ENCODE measurements at places on chromosomes 12 and 14. TPM values are rescaled to one million over a fixed set of nuclear protein-coding genes. Genes with fewer than 3 reads are reported as not detected.
A peak's percentile ranks its signal among the peaks of the same experiment; 100 is the strongest.

Gene BCL11B
- total RNA-seq = 0.55 TPM

Gene SERPINA10
- not detected for total RNA-seq

GRCh38 chr12:19129122-19129485 lies 429 bp upstream of the PLEKHA5 start:
- H3K4me3 ChIP-seq = peak overlapping the region; percentile 30
- H3K4me1 ChIP-seq = no peaks in the 10 kb centered on the region
- peak overlapping the region; percentile 99 for H3K27ac ChIP-seq

GRCh38 chr12:45732250-45732649 lies 2.7 kb downstream of the ARID2 start:
- H3K27me3 ChIP-seq = no peaks in the 10 kb centered on the region
- peak overlapping the region; percentile 83 for H3K4me3 ChIP-seq
- peak overlapping the region; percentile 99 for H3K27ac ChIP-seq

- no peak overlapping the region for H3K27ac ChIP-seq
- no peaks in the 10 kb centered on the region for H3K27me3 ChIP-seq
- H3K36me3 ChIP-seq = no peaks in the 10 kb centered on the region
Observed at GRCh38 chr12:56206452-56207166, 15.1 kb downstream of the RNF41 start.

- no peaks in the 10 kb centered on the region for H3K36me3 ChIP-seq
- peaks cover 9% of the 10 kb centered on the region for H3K4me1 ChIP-seq
- no peak overlapping the region for H3K4me3 ChIP-seq
- H3K27me3 ChIP-seq = no peaks in the 10 kb centered on the region
- peak overlapping the region; percentile 10 for H3K27ac ChIP-seq
- no peak for DNase-seq
Observed at GRCh38 chr12:116325336-116325664, 47.8 kb upstream of the MED13L start.

Gene TSPAN11
- total RNA-seq = 0.88 TPM

Gene RD3L
- total RNA-seq = not detected

Gene LHX5
- total RNA-seq = not detected

DNA sequence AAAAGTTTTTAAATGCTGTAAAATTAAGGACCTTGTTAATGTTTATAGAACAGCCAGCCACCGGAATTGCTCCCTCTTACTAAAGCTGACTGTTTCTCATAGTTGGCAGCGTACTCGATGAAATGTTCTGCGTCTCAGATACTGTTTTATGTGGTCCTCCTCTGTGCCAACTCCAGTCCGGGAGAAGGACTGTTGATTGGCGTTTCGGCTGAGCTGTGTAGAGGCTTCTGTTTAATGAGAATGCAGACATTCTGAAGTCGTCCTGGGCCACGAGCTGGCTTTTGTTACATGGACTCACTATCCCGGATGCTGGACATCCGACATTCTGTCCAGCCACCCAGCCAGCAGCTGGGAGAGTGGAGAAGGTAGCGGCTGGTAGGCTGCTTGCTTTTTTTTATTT lies 75.4 kb downstream of the WDR20 start:
- peak overlapping the region; percentile 20 for H3K27ac ChIP-seq
- no peaks in the 10 kb centered on the region for H3K36me3 ChIP-seq
- H3K27me3 ChIP-seq = no peaks in the 10 kb centered on the region
- H3K4me3 ChIP-seq = no peak overlapping the region
- peak; percentile 43 for DNase-seq

DNA sequence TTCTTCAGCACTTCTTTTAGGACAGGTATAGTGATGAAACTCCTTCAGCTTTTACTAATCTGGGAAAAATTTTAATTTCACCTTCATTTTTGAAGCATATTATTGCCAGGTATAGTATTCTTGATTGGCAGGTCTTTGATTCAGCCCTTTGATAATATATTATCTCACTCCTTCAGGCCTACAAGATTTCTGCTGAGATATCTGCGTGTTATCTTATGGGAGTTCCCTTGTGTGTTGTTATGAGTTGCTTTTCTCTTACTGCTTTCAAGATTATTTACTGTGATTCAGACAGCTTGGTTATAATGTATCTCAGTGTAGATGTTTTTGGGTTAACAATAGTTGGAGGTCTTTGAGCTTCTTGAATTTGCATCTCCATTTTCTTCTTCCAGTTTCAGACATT lies 87.4 kb downstream of the ATF7IP start:
- H3K4me1 ChIP-seq = peaks cover 6% of the 10 kb centered on the region
- H3K27me3 ChIP-seq = no peaks in the 10 kb centered on the region
- no peak overlapping the region for H3K4me3 ChIP-seq
- no peaks in the 10 kb centered on the region for H3K36me3 ChIP-seq

GRCh38 chr12:57069523-57069922 lies 9.1 kb downstream of the NEMP1 start:
- H3K27ac ChIP-seq = peak overlapping the region; percentile 85
- peak; percentile 51 for DNase-seq
- no peaks in the 10 kb centered on the region for H3K27me3 ChIP-seq
- H3K4me1 ChIP-seq = peaks cover 4% of the 10 kb centered on the region

GRCh38 chr12:105315726-105316125 lies 14.8 kb upstream of the C12orf75 start:
- H3K27ac ChIP-seq = no peak overlapping the region
- H3K4me1 ChIP-seq = no peaks in the 10 kb centered on the region
- no peaks in the 10 kb centered on the region for H3K27me3 ChIP-seq
- no peaks in the 10 kb centered on the region for H3K36me3 ChIP-seq
- H3K4me3 ChIP-seq = no peak overlapping the region
- DNase-seq = no peak

Gene CBLN3
- not detected for total RNA-seq

Gene PPP4R4
- 2.3 TPM for total RNA-seq

Gene MYH6
- total RNA-seq = not detected

Gene KCNC2
- 3.6 TPM for total RNA-seq

- H3K27ac ChIP-seq = no peak overlapping the region
- no peaks in the 10 kb centered on the region for H3K4me1 ChIP-seq
- no peaks in the 10 kb centered on the region for H3K36me3 ChIP-seq
- no peak overlapping the region for H3K4me3 ChIP-seq
- H3K27me3 ChIP-seq = no peaks in the 10 kb centered on the region
Observed at GRCh38 chr12:47909839-47910465, 5.2 kb upstream of the VDR start.

Gene NINJ2
- 5.4 TPM for total RNA-seq

DNA sequence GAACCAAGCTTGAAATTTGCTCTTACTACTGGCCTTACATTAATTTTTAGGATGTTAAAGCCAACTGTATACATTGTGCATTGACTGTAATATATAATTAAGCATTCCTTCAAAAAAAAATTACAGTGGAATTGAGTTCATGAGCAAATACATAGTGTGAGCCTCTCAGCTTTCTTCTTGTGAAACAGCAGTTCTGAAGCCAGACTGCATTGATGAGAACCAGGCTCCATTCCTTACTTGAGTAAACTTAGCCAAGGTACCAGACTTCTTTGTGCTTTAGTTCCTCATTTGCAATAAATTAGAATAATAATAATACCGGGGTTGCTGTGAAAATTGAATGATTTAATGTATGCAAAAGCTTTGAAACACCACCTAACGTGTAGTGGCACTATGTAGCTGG lies 169.5 kb downstream of the ANO4 start:
- no peaks in the 10 kb centered on the region for H3K27me3 ChIP-seq
- DNase-seq = no peak
- no peak overlapping the region for H3K27ac ChIP-seq
- no peaks in the 10 kb centered on the region for H3K36me3 ChIP-seq

Gene LIN7A
- 11.8 TPM for total RNA-seq

DNA sequence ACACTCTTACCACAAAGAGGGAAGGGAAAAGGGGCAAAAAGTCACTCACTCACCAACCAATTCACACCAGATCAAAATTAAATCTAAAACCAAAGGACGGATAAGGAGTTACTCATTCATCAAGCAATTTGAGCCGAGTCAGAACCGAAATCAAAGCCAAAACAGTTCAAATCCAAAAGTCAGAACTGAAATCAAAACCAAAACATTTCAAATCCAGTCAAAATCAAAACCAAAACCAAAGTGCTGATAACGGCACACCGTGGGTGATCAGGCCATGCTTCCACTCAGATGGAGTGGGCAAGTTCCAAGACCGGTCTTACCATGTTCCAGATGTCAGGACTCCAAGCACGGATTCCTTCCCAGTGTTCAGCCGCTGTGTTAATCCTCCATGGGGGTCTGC lies 139.5 kb downstream of the SLC38A6 start:
- no peak overlapping the region for H3K4me3 ChIP-seq
- H3K27ac ChIP-seq = no peak overlapping the region
- H3K36me3 ChIP-seq = no peaks in the 10 kb centered on the region

Gene KERA
- total RNA-seq = 1.3 TPM

GRCh38 chr12:94779485-94779884 lies 129.1 kb upstream of the TMCC3 start:
- H3K4me1 ChIP-seq = no peaks in the 10 kb centered on the region
- H3K36me3 ChIP-seq = no peaks in the 10 kb centered on the region
- no peak overlapping the region for H3K4me3 ChIP-seq
- H3K27ac ChIP-seq = no peak overlapping the region

Gene CNTN1
- 6.1 TPM for total RNA-seq

DNA sequence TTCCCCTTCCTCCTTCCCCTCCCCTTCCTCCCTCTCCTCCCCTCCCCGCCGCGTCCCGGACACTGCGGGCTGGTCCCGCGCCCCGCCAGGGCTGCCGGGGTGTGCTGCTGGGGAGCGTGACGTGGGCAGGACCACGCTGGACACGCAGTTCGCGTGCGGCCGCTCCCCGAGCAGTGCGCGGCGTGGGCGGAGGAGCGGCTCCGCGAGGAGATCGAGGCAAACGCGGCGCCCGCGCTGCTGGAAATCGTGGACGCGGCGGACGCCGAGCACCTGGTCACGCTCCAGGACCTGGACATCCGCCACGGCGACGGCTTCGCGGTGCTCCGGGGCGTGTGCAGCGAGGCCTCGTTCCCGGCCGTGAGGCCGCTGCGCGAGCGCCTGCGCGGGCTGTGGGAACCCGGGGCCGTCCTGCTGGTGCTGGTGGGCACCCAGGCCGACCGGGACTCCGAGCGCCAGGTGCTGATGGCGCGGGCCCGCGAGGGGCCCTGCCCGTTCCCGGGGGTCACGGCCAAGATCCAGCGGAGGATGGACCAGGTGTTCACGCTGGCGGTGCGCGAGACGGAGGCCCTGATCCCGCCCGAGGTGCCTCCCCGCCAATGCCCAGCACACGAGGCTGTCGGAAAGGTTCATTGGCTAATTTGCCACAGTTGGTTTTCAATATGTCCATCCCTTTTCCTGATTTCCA lies 84.3 kb downstream of the TNFAIP2 start:
- no peaks in the 10 kb centered on the region for H3K36me3 ChIP-seq
- peak overlapping the region; percentile 50 for H3K4me3 ChIP-seq
- H3K27me3 ChIP-seq = no peaks in the 10 kb centered on the region
- H3K4me1 ChIP-seq = no peaks in the 10 kb centered on the region
- H3K27ac ChIP-seq = peak overlapping the region; percentile 98

Gene CMA1
- total RNA-seq = not detected

GRCh38 chr12:29147731-29148595 lies 1.1 kb upstream of the FAR2 start:
- H3K4me1 ChIP-seq = no peaks in the 10 kb centered on the region
- DNase-seq = peak; percentile 15
- no peaks in the 10 kb centered on the region for H3K27me3 ChIP-seq
- H3K4me3 ChIP-seq = peak overlapping the region; percentile 57

Gene CCDC177
- not detected for total RNA-seq

GRCh38 chr12:52218001-52218400 lies 15.0 kb upstream of the KRT7 start:
- H3K36me3 ChIP-seq = no peaks in the 10 kb centered on the region
- H3K4me3 ChIP-seq = no peak overlapping the region
- no peak for DNase-seq

GRCh38 chr14:96502621-96503305 lies 581 bp downstream of the PAPOLA start:
- H3K27ac ChIP-seq = peak overlapping the region; percentile 98
- H3K4me3 ChIP-seq = peak overlapping the region; percentile 77
- H3K4me1 ChIP-seq = no peaks in the 10 kb centered on the region
- no peaks in the 10 kb centered on the region for H3K36me3 ChIP-seq
- DNase-seq = peak; percentile 21

DNA sequence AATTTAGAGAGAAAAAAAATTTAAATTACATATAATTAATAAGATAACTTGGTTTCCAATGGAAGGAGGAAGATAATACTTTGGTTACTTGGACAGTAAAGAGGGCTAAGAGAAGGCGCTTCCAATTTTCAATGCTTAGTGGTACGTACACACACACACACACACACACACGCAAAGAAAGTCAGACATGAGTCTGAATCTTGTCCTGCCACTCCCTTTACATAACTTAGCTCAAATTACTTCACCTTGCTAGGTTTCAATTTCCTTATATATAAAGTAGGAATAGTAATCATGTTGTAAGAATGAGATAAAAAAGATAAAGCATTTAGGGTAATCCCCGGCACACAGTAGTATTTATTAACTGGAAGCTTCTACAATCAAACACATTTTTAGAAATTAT lies 39.7 kb upstream of the VCPKMT start:
- no peak overlapping the region for H3K4me3 ChIP-seq
- no peaks in the 10 kb centered on the region for H3K36me3 ChIP-seq
- DNase-seq = no peak
- no peak overlapping the region for H3K27ac ChIP-seq
- H3K4me1 ChIP-seq = no peaks in the 10 kb centered on the region

Gene CALCOCO1
- total RNA-seq = 219 TPM

Gene GPR84
- total RNA-seq = 0.27 TPM

- H3K36me3 ChIP-seq = no peaks in the 10 kb centered on the region
- H3K4me1 ChIP-seq = no peaks in the 10 kb centered on the region
Observed at GRCh38 chr12:105166736-105167135, 59.2 kb downstream of the WASHC4 start.

GRCh38 chr12:97713270-97713669 lies 250.7 kb downstream of the RMST start:
- no peak for DNase-seq
- no peaks in the 10 kb centered on the region for H3K36me3 ChIP-seq
- no peak overlapping the region for H3K4me3 ChIP-seq

- H3K27me3 ChIP-seq = no peaks in the 10 kb centered on the region
- no peak overlapping the region for H3K4me3 ChIP-seq
- H3K4me1 ChIP-seq = no peaks in the 10 kb centered on the region
- no peak overlapping the region for H3K27ac ChIP-seq
Observed at GRCh38 chr12:109678719-109679118, 34.9 kb upstream of the FAM222A start.

GRCh38 chr12:114371250-114371649 lies 34.7 kb downstream of the TBX5 start:
- H3K36me3 ChIP-seq = no peaks in the 10 kb centered on the region
- no peak overlapping the region for H3K4me3 ChIP-seq
- no peak overlapping the region for H3K27ac ChIP-seq
- DNase-seq = no peak
